ENCODE measurements at places on chromosomes 2 and 18.

DNA sequence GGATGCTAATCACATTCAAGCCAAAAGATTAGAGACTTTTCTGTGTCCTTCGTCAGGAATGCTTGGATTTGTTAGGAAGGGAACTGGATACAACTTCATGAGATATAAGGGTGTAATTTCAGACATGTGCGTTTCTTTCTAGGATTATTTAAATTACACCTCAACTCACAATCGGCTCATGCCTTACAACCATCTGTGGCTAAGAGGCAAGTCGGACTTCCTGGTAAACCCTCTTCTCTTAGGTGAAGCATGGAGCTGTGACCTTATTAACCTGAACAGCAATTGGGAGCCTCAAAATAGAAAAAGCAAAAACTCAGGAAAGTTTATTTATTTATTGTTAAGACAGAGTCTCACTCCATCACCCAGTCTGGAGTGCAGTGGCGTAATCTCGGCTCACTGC lies 61.8 kb downstream of the SEMA4F start:
- DNase-seq = no peak

DNA sequence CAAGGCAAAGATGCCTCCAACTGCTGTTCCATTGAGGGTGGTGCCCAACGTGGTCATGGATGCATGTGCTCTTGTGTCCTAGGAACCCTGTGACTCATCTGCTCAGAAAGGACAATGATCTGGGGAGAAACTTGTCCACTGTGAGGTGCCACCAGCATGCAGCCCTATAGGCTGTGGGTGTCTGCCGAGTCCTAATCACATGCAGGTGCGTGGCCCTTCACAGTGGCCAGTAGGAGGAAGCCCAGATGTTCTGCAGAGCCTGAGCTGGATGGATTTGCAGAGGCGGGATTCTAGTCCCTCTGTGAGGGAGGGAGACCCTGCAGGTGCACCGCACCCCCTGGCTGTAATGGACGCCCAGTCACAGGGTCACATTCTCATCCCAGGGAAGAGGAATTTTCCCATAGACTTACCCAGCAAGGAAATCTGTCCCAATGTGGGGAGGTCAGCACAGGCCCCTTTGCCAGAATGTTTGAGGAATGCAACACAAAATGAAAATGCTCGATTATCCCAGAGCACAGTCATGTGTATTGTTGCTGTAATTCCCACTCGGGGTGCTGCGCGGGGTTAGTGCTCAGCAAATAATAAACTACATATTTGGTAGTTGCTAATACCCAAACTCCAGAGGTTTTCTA lies 13.9 kb downstream of the GDF7 start:
- DNase-seq = no peak

DNA sequence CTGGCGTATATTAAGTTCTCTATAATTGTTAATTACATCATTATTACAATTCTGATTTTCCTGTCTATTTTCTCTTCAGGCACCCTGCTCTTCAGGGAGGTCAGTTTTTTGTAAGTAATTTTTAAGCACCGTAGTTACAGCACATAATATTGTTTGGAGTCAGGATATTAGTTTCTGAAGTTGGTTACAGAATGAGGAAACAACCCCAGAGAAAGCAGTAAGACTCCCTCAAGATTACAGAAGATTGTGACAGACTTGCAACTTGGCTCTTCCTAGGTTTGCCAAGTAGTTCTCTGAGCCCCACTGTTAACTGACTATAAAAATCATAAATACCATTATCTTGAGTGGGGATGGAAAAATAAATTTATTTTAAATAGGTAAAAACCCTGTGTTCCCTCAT lies 921 bp downstream of the RPE start:
- DNase-seq = no peak

- DNase-seq = peak; percentile 53
These were observed 94.6 kb downstream of the PTH2R start for GRCh38 chr2:208501206-208501605.

GRCh38 chr2:134301928-134302260 lies 48.0 kb downstream of the MGAT5 start:
- no peak for DNase-seq

- DNase-seq = no peak
These were observed 52.3 kb downstream of the PARD6G start for GRCh38 chr18:80194874-80195570.

GRCh38 chr2:111624411-111625156 lies 259.4 kb downstream of the ANAPC1 start:
- DNase-seq = peak; percentile 38

DNA sequence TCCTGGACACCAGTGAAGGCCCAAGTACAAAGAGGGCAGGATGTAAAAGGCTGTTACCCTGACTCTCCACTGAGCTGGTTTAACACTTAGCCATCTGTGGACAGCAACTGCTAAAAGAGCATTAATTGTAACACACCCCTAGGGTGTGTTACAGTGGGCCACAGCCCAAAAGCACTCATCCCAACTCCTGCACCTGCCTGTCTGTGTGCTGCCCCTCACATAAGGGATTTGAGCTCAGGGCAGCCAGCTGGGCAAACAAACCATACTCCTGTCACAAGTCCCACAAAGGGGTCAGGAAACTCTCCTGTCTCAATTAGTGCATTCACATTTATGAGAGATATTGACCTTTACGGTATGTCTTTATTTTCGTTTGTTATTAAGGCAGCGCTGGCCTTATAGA lies 833.1 kb upstream of the NXPH2 start:
- no peak for DNase-seq

Data from NCI-H526 treated with DMSO at 0.1 percent for 48 hours (cell line).